MCF 10A (cell line): ENCODE measurements at places on chromosomes 6 and 20. TPM values are rescaled to one million over a fixed set of nuclear protein-coding genes. Genes with fewer than 3 reads are reported as not detected.

- DNase-seq, result peak; percentile 8
These were observed 348.4 kb downstream of the TPBG start for GRCh38 chr6:82711971-82712370.

DNA sequence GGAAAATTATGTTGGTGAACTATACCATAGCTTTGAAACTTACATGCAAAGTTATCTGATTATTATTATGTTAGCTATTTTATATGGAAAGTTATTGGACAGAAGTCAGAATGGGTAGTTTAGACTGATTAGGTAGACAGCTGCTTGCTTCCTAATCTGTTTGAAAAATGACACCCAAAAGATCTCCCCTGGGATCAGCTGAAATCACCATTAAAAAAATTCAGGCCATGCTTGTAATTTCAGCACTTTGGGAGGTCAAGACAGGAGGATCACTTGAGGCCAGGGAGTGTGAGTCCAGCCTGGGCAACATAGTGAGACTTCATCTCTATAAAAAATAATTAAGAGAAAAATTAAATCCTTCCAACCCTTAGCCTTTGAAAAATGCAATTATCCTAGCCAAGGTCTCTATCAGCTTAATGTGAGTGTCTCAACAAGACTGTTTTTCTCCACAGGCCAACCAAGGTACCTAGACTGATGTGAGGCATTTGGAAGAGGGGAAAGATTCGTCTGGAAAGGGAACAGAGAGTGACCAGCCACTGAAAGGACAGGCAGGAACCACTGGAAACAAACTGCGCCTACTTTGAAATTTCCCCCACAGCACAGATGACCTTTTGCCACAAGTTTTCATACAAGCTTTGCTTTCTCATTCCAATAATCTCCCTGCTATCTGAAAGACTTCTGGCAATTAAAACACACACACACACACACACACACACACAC lies 232.3 kb downstream of the GMPR start:
- DNase-seq, result no peak

GRCh38 chr20:24935766-24936525 lies 13.1 kb upstream of the CST7 start:
- no peak for DNase-seq

- no peak for DNase-seq
These were observed 3.1 kb downstream of the COQ3 start for GRCh38 chr6:99390896-99391295.

- DNase-seq, result peak; percentile 25
These were observed 21.9 kb upstream of the SGK2 start for GRCh38 chr20:43536817-43537440.

- DNase-seq, result no peak
These were observed 55.3 kb downstream of the UNC5CL start for GRCh38 chr6:40983752-40984151.

GRCh38 chr20:6135347-6135746 lies 12.5 kb upstream of the FERMT1 start:
- DNase-seq, result no peak

- DNase-seq, result no peak
These were observed 67.1 kb upstream of the GRIK2 start for GRCh38 chr6:101326411-101326810.

DNA sequence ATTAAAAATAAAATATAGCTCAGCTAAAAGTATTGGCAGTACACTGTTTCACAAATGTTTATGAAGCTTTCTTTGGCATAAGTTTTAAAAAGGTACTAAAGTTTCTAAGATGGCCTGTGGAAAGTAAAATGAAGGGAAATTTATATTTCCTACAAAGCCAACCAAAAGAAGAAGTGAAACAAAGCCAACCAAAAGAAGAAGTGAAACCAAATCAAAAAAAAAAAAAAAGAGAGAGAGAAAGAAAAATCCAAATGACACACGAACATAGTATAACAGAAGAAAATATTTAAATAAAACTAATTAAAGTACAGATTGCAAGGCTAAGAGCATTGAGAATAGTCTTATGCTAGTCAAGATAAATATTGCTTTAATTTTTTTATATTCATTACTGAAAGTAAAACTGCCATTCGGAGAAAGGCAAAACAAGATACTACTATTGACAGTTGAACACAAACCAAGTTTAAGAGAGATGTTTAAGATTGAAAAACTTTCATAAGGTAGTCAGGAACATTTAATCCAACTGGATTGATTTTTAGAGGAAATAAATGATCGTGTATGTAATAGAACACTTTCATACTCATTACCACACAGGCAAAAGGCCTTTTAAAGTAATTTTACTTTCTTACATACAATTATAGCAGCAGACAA lies 12.8 kb upstream of the KHDRBS2 start:
- DNase-seq, result no peak

DNA sequence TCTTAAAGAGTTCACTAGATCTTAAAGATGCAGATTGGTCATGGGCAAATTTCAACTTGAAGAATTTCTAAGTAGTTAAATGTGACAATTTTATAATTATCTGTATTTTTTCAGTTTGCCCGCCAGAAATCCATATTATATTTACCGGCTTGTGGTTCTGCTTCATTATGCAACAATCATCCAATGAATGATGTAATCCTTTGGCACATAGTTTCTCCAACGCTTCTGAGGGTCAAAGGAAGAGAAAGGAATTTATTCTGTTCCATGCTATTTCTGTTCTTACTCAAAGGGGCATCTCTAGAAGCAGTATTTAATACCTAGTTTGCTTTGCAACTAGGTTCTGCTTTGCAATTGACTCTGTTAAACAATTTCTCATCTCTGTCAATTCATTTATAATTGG lies 359.3 kb upstream of the PLCB4 start:
- peak; percentile 17 for DNase-seq

DNA sequence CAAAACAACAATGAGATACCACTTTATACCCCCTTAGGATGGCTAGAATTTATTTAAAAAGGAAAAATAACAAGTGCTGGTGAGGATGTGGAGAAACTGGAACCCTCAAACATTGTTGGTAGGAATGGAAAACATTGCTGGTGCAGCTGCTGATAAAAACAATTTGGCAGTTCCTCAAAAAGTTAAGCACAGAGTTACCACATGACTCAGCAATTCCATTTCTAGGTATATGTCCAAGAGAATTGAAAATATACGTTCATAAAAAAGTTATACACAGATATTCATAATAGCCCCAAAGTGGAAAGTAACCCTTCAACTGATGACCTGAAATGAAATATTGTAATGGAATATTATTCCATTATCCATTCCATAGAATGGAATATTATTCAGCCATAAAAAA lies 55.0 kb downstream of the CD83 start:
- DNase-seq, result no peak

GRCh38 chr6:31048099-31048498 lies 37.8 kb downstream of the MUC22 start:
- peak; percentile 31 for DNase-seq

DNA sequence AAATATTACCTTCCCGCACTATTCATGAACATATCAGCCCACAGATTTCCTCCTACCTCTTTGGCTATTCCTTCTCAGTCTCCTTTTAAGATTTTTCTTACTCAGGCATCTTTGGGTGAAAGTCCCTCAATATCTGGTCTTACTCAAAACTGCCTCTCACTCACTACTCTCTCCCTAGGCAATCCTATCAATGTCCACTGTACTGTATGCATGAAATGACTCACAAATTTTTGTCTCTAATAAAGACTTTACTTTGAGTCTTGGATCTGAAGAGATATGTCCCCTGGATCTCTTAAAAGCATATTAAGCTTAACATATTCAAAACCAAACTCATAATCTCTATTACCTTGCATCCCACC lies 24.4 kb downstream of the IL22RA2 start:
- no peak for DNase-seq

DNA sequence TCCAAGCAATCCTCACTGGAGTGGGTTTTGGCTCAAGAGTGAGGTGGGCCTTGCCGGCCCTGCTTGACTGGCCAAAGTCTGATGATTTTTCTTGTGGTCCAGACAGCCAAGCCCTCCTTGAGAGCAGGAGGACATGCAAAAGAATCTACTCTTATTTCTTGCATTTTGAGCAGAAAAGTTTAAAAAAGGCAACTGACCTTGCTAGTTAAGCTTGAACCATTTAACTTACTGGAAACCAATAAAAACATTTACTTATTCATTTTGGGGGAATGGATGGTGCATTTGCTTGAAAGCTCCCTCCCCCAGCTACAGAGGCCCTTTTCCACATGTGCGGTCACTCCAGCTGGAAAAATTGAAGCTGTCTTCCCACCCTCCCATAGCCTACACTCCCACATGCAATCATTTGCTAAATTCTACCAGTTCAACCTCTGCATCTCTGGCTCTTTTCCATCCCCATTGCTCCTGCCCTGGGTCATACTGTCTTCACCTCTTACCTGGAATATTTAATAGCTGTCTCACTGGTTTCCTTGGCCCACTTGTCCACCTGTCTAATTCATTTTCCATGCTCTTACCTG lies 527.9 kb downstream of the DHX35 start:
- DNase-seq, result no peak

GRCh38 chr20:34058831-34059230 lies 53.2 kb downstream of the EIF2S2 start:
- DNase-seq, result no peak

DNA sequence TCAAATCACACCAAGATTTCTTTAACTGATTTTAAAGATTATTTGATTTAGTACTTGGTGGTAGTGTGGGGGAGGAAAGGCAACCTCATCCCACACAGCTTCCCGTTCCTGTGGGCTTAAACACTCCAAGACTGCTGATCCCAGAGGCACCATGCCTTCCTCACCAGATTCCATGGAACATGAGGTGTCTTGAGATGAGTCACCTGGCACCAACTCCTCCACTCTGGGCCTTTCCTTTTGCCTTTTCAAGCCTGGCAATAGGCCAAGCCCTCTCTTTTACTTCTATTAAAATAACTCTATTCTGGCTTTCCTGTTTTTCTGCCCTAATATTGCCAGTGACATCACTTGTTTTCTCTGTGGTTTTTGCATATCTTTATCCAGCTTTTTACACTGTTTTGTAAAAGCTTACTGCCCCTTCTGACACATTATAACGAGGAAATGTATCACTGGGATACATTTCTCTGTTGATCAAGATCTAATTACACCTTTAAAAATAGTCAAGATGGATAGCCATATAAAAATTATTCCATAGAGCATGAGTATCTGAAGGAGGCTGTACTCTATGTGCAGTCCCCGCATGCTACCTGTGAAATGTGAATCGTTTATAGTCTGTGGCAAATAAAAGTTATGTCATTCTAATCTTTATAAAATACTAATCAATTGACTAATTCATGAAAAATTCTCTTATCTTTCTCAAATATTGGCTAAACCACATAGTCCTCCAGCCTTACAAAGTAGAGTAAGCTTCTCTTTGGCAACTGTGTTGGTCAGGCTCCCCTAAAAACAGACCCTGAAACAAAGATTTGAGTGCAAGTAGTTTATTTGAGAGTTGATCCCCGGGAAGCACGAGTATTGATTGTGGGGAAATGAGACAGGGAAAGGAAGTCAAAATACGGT lies 257.8 kb upstream of the KCNQ5 start:
- DNase-seq, result peak; percentile 90

GRCh38 chr20:58309591-58310290 lies at the start of gene RAB22A:
Gene RAB22A (plus strand): TSS chr20:58309715. CDS start chr20:58309977, 262 bp downstream.
- peak; percentile 68 for DNase-seq

DNA sequence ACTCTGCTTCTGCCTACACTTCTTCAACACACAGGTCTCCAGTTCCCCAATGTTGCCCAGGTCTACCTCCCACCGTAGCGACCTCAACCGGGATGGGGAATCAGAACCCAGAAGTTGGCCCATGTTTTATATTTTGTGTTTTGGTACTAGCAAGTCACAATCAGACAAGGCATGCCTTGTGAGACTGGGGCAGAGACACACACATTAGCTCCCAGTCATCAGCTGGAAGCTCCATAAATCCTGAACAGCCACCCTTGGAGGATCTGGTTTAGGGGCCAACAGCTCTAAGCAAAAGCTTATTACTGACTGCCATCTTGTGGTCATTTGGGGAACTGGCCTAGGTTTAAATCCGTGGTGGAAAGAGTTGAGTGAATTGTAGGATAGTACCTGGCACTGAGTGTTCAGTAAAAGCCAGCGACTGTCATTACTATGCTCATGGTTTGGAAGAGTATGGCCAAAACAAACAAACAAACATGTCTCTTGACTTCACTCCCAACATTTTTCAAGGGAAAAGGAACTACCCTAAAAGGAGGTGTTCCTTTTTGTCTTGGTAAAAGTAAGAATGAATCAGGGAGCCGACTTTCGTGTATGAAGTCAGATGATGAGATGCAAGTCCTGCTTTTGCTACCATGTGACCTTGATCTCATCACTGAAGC lies 40.5 kb downstream of the PIM1 start:
- DNase-seq, result peak; percentile 87

DNA sequence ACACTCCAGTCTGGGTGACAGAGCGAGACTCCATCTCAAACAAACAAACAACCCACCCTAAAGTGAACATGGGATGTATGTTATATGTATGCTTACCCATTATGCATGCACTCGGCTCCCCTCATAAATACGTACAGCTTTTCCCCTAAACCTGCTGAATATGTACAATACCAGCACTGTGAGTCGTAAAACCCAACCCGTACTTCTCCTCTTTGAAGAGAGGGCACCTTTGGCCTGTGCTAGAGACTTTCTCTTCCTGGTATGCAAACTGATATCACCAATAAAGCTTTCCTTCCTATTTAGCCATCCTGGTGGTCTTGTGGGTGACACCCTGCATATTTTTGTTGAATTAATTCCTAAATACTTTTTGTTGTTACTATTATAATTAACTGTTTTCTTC lies 51.3 kb downstream of the VSTM2L start:
- DNase-seq, result no peak

GRCh38 chr6:31765910-31766794 lies 3.7 kb downstream of the SAPCD1 start:
- DNase-seq, result no peak

DNA sequence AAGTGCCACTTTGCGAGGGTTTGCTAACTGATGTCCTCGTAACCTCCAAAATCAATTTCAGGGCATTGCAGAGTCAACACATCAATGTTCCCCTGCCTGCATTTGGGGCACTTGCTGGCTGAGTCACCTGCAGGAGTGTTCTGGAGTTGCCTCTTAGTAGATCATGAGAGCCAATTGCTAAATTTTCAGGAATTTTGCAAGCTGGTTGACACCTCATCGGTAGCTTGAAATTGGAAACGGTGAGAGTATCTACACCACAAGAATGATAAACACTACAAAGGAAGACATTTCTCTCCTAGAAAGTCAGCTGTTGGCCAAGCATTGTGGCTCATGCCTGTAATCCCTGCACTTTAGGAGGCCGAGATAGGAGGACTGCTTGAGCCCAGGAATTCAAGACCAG lies 10.8 kb upstream of the BFSP1 start:
- peak; percentile 94 for DNase-seq

Gene OPRM1
- total RNA-seq, result not detected in 2 replicates

Gene ID4
- total RNA-seq, result not detected in 2 replicates

Gene TMEM200A
- total RNA-seq, result not detected in 2 replicates

Gene TFAP2D
- total RNA-seq, result not detected in 2 replicates

Gene MACROD2
- total RNA-seq, result 2.3 and 3.1 TPM in 2 replicates

Gene GATA5
- not detected in 2 replicates for total RNA-seq

Gene SLC32A1
- not detected in 2 replicates for total RNA-seq
